ENCODE measurements at places on chromosomes 7 and 10.

DNA sequence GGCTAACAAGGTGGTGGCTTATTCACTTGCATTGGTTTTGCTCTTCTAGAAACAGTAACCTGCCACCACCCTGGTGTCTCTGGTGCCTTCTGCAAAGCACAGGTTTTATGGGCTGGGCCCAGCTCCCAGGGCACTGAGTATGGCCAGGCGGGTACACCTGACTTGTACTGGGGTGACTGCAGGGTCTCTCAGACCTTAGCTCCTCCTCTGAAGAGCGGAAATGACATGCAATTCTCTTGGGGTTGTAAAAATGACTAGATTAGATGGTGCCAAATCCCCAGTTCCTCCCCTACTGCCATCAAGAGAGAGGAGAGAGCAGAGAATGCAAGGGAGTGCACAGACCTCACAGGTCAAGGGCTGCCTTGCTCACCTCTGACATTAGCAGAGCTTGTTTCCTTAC, 14.7 kb downstream of the ESYT2 start:
- no peak for DNase-seq

DNA sequence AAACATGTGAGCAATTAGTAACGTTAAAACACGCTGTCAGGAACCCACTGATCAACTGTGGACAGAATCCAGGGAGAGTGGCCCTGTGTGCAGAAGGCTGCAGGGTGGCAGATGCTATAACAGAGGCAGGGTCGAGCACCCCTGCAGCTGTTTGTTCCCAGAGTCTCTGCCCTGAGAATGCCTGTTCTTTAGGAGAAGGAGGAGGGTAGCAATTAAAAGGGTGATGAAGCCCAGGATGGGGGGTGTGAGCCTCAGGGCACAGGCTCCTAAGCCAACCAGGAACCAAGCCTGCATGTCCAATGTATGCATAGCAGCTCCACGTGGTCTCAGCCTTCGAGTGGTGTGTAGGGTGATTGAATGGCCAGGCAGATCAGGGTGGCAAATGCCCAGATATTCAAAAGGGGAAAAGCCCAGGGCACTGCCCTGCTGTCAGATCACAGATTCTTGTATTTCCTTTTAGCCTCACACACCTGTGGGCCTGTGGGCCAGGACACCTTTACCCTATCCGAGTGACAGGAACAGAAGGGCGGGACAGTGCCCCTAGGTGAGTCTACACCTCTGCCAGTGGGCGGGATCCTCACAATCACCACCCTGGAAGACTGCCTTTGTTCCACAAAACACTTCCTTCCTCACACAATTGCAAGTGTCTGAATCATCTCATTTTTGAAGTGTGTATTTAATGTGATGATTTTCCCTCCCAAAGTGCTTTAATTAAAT, 7.3 kb downstream of the WDFY4 start:
- no peak for DNase-seq

GRCh38 chr10:52654201-52654600, 118.4 kb downstream of the MBL2 start:
- no peak for DNase-seq

DNA sequence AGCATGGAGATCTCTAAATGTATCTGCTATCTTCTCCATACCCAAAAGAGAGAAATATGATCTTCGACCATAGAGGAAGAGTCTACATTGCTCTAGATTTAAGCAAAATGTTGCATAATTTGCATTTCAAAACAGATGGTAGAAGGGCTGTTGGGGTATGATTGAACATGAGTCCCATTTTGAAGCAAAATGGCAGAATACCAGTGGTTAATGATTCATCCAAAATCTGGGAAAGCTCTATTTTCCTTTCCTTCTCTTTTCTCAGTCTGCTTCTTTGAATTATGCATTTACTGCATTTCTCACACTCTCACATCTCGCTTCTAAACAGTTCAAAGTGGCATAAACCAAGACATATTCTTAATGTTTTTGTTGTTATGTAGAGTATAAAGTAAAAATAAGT, 178.5 kb downstream of the MACC1 start:
- no peak for DNase-seq

DNA sequence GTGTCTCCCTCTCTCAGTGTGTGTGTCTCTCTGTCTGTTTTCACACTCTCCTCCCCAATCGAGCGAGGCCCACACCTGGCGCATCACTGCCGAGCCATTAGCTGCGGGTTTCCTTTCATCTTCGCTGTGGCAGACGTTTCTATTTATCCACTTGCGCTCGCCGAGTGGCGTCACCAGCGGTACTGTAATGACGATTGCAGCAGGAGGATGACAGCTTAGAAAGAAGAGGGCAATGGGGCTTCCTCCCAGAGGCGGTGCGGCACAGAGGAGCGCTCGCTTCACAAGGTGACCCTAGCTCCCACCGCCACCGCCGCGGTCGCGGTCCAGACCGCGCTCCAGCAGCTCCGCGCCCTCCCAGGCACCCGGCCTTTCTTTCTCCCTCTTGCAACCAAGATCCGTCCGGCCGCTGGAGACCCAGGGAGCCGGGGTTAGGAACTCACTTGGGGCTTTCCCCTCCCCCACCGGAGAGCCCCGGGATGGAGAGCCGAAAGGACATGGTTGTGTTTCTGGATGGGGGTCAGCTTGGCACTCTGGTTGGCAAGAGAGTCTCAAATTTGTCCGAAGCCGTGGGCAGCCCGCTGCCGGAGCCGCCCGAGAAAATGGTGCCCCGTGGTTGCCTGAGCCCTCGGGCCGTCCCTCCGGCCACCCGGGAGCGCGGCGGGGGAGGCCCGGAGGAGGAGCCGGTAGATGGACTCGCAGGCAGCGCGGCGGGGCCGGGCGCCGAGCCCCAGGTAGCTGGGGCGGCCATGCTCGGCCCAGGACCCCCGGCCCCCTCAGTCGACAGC, at the start of gene EVX1:
Gene EVX1, plus strand, starts transcription at position 248 of the 785 bp plus-strand sequence. Its CDS starts 229 bp downstream, at position 477.
- no peak for DNase-seq

- no peak for DNase-seq
These were observed 1.5 kb downstream of the FRAT1 start for GRCh38 chr10:97320480-97321031.

DNA sequence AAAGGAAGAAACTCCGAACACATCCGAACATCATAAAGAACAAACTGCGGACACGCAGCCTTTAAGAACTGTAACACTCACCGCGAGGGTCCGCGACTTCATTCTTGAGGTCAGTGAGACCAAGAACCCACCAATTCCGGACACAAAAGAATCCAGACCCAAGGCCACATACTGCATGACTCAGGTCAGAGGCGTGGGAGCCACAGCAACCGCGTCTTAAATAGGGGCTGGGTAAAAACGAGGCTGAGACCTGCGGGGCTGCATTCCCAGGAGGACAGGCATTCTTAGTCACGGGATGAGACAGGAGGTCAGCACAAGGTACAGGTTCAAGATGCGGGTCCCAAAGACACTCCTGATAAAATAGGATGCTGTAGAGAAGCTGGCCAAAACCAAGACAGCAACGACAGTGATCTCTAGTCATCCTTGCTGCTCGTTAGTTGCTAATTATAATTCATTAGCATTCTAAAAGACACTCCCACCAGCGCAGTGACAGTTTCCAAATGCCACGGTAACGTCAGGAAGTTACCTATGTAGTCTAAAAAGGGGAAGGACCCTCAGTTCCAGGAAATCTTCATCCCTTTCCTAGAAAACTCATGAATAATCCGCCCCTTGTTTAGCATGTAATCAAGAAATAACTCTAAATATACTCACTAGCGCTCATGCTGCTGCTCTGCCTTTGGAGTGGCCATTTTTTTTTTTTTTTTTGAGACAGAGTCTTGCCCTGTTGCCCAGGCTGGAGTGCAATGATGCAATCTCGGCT, 19.3 kb downstream of the AP5Z1 start:
- no peak for DNase-seq

GRCh38 chr10:99788598-99789256, 6.3 kb downstream of the ABCC2 start:
- no peak for DNase-seq

GRCh38 chr7:117129521-117129955, 176.2 kb downstream of the ST7 start:
- DNase-seq, result no peak

DNA sequence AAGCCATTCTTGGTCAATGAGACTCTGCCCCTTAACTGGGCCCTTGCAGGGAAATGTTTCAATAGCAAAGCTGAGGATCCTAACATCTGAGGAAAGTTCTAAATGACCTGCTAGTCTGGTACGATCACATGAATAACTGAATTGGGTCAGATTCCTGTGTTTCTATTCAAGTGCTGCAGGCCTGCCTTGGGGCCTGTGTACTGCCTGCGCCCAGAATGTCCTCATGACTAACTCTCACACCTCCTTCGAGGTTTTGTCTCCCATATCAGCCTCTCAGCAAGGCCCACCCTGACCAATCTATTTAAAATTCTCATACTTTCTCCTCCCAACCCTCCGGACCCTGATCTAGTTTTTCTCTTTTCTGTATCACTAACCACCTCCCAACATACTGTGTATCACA, 4.4 kb downstream of the JAZF1 start:
- DNase-seq, result no peak

All from stimulated activated CD8-positive, alpha-beta memory T cell treated with anti-CD3 and anti-CD28 coated beads, Interleukin-7, amount 100 ng/mL, for 1 hour (primary cell).